ENCODE measurements at places on chromosomes 16 and 17.
A peak's percentile ranks its signal among the peaks of the same experiment; 100 is the strongest.

GRCh38 chr16:83187405-83187804, 560.6 kb downstream of the CDH13 start:
- DNase-seq: no peak

- no peak for DNase-seq
These were observed 3.2 kb downstream of the NDE1 start for GRCh38 chr16:15653227-15653626.

GRCh38 chr17:72661116-72661944, 431.2 kb downstream of the SLC39A11 start:
- no peak for DNase-seq

DNA sequence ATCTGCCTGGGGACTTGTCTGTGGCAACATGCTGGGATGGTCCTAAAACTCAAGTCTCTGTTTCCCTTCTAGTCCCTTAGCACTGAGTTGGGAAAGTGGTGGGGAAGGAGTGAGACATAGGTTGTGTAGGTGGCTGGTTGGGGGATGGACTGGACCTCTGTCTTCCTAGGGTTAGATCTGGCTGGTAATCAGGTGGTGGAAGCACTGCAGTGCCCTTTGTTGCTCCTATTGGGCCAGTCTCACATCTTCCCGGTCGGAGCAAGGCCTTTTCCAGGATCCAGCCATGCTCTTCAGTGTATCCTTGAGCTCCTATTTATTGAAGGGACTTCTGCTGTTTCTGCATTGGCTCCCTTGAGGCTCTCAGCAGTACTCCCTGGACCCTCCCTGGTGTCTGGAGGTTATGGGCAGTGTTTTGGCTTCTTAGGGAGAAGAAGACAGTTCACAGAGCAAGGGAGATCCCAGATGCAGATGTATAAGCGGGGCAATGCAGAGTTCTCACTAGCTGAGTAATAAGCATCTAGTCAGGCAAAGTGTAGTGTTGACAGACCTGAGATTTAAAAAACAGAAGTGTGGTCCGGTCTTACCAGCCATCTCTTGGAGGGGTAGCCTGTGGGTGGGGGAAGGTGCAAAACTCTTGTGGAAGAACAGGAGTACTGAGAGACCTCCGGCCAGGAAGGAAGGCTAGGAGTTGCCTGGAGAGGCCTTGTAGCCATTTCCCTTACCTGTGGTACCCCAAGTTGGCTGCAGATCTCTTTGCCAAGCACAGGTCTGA, 1.3 kb upstream of the NUTF2 start:
- no peak for DNase-seq

GRCh38 chr16:11164482-11165270, 91.3 kb downstream of the SOCS1 start:
- DNase-seq: no peak

- DNase-seq: no peak
These were observed 457.7 kb upstream of the MAF start for GRCh38 chr16:80058214-80058613.

GRCh38 chr17:17372856-17373520, 69.8 kb downstream of the NT5M start:
- DNase-seq: no peak

DNA sequence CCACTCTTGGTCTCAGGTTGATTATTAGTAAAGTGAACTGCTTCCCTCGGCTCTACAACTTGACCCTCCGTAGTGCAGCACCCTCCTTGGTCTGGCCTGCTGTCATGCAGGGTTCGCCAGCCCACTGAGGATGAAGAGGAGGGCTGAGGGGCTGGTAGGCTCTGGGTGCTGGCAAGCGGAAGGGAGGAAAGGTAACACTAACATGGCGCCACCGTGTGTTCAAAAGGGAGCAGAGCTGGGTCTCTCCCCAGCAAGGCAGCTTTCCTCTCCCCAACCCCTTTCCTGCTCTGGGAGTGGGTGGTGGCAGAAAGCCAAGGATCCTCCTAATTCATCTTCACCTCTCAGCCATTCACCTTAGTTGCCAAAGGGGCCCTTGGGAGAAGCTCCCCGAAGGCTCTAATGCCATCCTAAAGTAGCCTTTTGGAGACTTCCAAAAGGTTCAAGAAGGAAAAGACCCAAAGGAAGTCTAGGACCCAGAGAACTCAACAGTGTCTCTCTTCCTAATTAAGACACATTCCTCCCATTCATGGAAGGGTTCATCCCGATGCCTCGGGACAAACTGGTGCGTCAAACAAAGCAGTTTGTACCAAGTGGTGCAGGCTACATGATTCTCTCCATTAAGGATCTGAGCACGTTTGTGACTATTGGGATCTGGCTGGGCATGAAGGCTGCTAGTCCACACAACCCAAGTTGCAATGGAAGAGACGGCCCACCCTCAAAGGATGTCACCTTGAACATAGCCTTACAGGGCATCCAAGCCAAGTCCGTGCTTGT, 90.8 kb upstream of the TOB1 start:
- DNase-seq: peak; percentile 57

- DNase-seq: no peak
These were observed 9.3 kb upstream of the SAMD14 start for GRCh38 chr17:50139185-50139783.

All from T follicular helper cell (primary cell).